Frontal cortex (tissue), 4 donors: ENCODE measurements at places on chromosomes 5 and 9.

DNA sequence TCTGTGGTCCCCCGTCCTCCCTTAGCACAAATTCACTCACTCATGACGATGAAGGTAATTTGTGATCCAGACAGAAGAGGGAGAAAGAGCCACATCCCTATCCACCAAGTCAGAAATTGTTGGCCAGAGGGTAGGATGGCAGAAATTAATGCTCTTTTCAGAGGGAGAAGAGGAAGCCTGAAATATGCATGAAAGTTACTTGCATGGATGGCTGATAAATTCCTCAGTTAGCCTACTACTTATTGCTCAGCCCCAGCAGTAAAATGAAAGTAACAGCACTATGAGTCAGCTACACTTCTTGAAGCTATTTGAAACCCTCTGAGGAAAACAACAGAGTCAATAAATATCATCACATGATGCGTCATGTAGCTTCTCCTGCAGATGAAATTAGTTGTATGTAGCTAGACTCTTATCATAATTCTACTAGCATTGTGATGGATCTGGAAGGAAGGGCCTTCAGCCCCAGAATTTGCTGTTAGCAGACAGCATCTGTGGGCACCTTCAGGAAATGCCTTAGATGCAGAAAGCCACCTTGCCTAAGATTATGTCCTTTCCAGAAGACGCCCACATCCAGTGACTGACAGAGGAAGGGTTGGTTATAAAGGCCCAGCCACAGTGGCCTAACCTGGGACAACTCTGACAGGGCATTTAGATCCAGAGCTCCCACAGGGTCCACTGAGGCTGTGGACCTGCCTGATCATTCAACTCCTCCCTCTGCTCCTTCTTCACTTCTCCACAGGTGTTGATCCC lies 81.2 kb upstream of the CCDC112 start:
- DNase-seq, result no peak

GRCh38 chr5:147642666-147643065 lies 132.8 kb upstream of the DPYSL3 start:
- DNase-seq, result no peak

DNA sequence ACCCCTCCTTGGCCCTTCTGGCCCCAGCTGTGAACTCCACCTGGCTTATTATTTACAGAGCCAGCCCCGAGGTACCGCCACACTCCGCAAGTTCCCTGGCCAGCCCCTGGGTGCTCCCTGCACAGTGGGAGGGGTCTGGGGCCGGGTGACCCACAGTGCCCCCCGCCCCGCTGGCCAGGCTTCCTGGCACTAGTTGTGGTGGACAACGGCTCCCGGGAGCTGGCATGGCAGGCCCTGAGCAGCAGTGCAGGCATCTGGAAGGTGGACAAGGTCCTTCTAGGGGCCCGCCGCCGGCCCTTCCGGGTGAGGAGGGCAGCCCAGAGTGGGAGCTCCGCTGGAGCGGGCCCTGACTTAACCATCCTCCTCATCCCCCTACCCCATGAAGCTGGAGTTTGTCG lies 3.9 kb downstream of the MAMDC4 start:
- DNase-seq, result no peak

- DNase-seq, result no peak
These were observed 124.8 kb downstream of the RANBP17 start for GRCh38 chr5:170986598-170986997.

DNA sequence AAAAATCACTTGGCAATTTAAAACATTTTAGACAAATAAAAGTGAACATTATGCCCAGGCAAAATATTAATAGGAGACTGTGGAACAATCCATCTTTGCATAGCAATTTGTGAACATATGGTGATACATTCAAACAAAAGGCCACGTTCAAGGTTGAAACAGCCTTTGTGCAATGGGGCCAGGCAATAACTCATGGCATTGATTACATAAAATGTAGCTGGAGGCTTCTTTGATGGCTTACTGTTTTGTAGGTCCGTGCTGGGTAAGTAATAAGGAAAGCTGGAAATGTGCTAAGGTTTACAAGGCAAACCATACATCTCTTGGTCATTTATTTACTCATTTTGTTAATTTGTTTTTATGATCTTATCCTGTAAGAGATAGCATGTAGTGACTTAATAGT lies 651.8 kb downstream of the KCTD16 start:
- no peak for DNase-seq

DNA sequence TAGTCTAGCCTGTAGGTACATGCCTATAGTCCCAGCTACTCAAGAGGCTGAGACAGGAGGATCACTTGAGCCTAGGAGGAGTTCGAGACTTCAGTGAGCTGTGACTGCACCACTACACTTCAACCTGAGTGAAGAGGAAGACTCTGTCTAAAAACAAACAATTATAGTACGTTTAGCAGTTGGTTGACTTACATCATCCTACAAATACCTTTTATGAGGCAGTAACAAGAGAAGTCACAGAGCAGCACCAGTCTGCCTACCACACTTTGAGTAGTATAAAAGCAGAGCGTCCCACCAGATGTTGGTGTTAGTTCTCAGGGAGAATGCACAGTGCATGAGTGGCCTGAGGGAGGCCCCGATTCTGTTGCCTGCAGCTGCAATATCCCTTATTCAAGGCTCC lies 16.1 kb downstream of the ZFR start:
- no peak for DNase-seq
